Spleen (tissue), 13 donors: ENCODE measurements at places on chromosomes 1 and 21. TPM values are rescaled to one million over a fixed set of nuclear protein-coding genes. Genes with fewer than 3 reads are reported as not detected.
A peak's percentile ranks its signal among the peaks of the same experiment; 100 is the strongest.

The TRPM2 gene
- 22.0 TPM for total RNA-seq

The SIK1 gene
- 6.1 TPM for total RNA-seq

The KCNT2 gene
- 0.98 TPM for total RNA-seq

The NT5C1A gene
- total RNA-seq = not detected

The PRELP gene
- total RNA-seq = 31.7 TPM

The SNAPIN gene
- total RNA-seq = 26.3 TPM

DNA sequence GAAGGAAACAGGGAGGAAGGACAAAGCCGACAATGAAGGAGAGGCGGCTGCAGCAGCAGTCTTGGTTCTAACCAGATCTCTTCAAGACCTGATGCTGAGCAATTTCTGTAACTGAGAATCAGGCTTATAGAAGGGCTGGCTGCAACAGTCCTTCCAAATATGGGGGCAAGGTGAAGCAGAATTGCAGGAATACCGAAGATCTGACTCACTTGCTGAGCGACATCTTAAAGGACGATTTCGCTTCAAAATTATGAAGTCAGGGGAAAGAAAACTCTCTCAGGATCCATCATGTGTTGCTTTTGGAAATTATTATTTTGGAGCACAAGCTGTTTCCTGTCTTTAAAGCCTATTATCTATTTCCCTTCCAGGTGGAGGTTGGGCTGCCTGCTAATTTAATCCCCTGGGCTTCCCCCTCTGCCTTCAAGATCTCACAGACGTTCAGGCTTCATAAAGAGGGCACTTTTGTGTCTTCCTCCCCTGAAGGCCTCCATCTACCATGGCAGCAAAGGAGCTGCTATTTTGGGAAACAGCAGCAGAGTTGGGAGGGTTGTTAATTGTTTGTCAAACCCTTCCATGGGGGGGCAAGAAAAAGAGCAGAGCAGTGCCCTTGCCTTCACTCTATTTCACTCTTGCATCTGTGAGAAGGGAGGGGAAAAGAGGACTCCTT is 10.8 kb upstream of the IER5 start:
- no peak for DNase-seq

DNA sequence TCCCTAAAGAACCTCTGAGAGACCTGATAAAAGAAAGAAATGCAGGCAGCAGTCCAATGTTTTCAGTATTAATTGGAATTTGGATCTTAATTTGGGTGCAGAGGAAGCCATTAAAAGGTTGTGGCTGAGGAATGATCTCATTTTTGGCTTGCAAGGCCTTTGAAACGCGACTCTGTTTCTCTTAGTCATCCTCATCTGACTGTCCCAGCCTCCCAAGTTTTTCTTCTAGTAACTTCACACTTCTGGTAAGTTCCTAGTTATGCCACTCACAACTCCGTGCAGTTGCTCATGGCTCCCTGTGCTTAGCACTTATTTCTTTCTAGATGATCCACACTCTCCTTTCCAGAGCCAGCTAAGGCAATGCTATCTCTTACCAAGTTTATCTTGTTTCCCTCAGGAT is 147.4 kb upstream of the USP24 start:
- DNase-seq = no peak

DNA sequence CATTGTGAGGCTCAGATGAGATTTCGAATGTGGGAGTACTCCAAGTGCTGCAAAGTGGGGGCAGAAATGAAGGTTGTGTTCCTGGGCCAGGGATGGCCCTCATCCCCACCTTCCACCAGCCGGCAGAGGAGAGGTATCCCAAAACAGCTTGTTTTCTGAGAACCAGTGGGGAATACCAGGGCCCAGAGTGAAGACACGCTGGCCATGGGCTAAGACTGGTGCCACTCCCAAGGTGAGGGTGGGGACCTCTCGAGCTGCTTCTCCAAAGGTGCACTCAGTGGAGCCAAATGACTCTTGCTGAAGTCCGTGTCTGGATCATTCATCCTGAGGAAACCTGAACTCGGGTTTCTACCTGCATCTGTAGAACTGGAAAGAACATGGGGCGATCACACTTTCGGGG is 22.1 kb downstream of the KCNA2 start:
- no peak for DNase-seq

DNA sequence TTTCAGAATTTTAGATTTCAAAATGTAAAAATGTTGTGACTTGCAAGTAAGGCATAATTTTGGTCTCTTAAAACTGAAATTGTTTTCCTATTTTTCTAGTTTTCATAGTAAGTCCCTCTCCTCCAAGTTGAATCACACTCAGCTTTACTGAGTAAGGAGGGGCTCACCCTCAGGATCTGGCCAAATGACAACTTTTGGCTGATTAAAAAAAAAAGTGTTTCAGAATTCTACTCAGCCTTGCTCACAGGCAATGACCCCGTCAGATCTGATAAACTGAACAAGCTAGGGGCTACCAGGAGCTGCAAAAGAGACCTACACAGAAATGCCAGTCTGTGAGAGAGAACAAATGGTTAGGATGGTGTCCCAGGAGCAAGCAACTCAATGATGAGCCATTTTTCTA is 159.8 kb downstream of the PBX1 start:
- no peak for DNase-seq

DNA sequence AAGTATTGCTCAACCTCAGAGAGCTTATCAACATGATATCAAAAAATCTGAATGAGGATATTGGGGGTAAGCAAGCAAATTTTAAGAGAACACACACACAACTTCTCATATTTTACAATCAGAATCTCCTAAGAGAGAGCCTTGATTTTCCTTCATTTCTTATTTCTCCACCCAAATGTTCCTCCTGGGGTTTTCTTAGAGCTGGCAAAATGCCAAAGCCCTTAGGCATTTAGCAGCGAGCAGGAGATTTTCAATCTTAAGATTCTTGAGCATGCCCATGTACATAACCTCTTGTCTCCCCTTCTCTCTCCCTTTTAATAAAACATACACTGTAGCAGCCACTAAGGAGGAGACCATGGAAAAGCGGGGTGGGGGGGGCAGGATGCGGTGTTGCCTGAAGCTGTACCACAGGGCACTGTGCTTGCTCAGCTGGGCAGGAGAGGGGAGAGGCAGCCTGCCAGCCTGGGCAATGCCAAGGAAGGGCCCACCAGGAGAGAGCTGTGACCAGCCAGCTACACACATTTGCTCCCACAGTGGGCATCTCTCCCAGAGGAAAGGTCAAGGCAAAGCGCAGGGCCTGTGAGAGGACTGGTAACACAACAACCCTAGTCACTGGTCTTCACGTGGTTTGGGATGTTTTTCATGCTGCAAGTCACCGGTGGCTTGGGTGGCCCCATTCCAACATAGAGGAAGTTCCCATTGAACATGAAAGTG is 4.3 kb downstream of the BRINP2 start:
- no peak for DNase-seq

DNA sequence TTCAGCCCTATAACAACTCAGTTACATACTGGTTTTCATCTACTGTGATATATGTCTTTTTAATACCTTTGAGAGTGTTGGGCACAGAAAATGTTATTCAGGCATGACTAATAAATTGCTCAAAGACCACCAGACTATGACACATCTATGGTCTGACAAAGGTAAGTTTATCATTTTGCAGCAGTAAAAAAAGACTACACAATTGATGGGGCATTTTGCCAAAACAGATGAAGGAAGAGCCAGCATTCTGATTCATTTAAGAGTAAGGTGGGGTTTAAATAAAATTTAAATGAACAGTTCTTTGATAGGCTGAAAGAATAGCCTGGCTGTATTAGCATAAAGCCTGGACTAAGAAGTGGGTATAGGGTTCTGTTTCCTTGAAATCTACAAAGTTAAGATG is 8.8 kb upstream of the RNPC3 start:
- no peak for DNase-seq

DNA sequence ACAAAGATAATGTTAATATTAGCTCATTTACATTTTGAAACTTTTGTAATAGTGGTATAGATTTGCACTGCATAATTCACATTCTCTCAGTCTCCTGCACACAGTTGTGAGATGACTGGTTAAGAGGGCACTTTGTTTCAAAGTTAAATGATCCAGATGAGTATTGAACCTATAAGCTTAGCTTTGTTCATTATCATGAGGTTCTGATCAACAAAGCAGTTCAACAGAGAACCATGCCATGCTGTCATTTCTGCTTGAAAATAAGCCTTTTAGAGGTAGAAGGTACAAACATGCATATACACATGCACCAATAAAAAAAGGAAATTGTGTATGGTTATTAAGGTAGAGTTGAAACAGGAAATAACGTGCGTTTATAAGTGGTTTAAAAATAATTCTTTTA is 4.8 kb downstream of the RAP1A start:
- no peak for DNase-seq

DNA sequence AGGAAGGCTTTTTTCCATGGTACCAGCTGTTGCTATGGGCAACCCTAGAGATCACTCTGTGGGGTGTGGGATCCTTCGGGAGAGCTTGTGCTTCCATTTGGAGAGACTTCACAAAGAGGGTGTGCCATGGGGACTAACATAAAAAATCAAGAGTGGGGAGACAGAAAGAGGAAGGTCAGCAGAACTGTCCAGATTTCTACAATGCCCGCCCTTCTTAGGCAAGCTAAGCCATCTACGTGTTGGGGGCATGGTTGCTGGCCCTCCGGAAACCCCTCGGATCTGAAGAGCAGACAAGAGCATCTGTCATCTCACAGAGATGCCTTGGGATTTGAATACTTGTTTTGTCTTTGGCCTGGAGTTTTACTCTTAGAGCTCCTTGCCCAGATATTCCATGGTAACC is 83.9 kb upstream of the ZNF648 start:
- no peak for DNase-seq

GRCh38 chr1:25743164-25744139 is 56.5 kb upstream of the SELENON start:
- DNase-seq = peak; percentile 83

DNA sequence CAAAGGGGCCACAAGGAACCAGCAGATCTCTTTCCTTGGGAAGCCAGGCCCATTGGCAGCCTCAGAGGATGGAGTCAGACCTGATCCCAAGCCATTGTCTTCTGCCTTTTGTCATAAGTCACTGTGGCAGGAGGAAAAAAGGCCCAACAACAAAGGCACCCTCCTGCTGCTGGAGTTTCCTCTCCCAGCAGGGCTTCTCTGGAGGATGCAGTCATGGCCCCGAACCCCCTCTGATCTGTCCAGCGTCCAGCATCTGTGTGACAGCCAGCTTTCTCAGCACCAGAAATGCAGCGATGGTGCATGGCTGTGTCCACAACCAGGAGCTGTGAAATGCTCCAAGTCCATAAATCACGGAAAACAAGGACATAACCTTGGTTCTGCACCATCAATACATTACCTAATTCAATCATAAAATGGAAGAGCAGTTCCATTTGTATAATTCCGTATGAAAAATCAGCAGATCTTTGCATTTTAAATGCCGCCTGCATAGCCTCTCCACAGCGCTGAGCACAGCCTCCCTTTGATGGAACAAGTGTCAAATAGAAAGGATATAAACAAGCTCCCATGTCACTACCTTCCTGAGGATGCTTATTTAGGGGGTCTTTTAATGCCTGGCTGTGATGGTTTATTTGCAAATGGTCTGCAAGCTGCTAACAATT is 30.6 kb downstream of the AJAP1 start:
- no peak for DNase-seq

DNA sequence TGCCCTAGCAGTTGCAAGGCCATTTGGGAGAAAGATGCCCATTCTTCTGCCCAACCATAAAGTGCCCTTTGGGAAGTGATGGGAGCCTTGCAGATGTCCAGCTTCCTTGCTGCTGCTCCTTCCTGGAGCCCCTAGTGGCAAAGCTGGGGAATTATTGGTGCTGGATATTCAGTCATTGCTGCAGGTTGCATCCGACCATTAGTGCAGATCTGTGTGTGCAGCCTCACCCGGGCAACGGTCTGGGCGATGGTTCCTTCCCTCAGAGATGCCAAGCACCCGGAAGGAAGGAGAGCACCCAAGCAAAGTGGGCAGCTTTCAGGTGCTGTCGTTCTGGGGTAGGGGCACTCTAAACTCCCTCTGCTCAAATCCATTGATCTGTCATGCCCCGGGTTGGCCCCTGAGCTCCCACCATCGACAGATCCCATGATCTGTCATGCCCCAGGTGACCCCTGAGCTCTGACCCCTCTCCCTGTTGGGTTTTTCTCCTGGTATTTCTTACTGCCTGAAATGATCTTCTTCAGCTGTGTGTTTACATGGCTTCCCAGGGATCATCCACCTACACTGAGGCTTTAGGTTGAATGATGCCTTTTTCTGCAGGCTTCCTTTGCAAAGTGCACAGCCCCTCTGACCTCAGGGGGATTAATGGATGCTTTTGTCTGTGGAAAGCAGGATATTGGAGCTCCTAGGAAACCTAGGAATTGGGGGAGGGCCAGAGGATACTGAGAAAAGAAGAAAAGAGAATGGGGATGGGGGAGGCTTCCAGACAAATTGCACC is 467.5 kb downstream of the PTPRU start:
- DNase-seq = no peak

DNA sequence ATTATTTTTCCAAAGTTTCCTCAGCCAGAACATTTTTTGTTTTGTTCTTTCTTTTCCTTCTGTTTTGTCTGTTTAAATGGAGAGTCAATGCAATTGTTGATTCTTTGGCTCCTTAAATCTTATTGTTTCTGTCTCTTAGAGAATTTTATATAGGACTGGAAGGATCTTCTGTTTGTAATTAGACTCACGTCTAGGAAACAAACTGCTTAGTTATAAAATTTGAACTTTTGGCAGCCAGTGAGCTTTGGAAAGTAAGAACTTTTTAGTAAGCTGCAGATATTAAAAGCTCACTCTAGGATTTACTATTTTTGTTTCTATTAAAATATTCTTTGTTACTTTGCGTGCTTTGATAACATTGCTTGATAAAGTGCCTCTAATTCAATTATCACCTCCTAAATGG is 109.8 kb upstream of the HNRNPU start:
- DNase-seq = no peak

DNA sequence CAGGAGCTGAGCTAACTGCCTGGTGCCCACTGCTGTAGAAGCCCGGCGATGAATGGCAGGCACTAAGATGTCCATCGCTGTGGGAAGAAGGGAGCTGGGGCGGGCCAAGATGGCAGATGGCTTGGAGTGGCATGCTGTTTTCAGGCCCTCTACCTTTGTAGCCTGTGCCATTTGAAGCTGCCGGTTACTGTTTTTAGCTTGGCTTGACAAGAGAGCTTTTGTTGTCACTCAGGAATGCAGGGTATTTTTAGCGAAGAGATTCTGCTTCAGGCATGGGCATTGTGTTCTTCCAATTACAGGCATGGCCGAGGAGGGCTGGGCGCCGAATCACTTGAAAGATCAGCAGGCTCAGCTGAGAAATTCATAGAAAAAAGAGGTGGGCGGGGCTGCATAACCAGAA is 348.7 kb downstream of the RPS6KC1 start:
- no peak for DNase-seq

DNA sequence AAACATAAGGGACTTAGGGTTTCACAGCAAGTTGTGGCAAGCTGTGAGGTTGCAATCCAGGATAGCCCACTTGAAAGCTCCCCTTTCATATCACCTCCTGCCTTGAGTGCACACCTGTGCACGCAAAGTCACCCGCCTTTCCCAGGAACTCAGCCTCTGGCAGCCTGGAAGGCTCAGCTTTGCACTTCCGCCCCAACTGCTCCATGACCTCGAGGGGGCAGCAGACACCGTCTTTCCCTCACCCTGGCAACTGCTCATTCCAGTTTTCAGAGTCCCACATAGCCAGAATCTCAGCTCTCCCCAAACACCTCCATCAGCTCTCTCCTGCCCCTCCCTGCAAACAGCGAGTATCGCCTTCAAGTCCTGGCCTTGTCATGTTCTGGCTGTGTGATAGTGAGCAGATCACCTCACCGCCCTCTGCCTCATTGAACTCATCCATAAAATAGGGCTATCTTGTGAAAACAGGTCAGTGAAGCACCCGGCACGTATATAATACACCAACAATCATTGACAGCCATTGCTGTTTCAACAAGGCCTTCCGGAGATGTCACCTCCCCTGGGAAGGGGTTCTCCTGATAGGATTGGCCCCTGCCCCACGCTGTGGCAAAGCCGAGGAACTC is 32.2 kb upstream of the EPB41 start:
- peak; percentile 92 for DNase-seq

- DNase-seq = peak; percentile 94
Measured at GRCh38 chr1:41432481-41433280, 51.8 kb downstream of the EDN2 start.
